NCI-H526 treated with DMSO at 0.1 percent for 48 hours (cell line): ENCODE measurements at places on chromosomes 11 and 22.

DNA sequence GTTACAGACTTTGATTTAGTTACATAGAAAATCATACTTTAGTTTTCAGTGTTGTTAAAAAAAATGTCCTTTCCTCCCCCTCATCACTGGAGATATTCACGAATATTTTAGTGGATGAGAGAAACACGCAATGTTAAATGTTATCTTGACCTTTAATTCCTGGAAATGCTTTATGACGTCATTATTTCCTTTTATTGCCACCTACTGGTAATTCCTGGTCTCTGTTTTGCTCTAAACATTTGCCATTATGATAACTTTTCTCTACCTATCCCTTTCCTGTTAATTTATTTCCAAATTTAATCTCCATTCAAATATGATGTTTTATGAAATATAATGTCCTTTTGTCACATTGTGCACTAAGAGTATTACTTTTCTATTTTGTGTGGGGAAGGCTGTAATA lies 770.6 kb downstream of the FAM181B start:
- no peak for DNase-seq

DNA sequence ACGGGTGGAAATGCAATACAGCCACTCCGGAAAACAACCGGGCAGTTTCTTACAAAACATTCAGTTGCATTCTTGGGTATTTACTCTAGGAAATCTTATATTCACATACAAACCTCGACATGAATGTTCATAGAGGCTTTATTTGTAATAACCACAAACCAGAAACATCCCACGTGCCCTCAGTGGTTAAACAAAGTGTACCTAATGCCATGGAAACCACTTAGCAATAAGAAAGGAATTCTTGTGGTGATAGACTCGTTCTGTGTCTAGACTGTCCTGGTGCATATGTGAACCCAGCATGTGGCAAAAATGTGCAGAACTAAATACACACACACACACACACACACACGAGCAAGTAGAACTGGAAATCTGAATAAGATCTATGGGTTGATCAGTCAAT lies 1073.3 kb downstream of the TBC1D22A start:
- DNase-seq: no peak

GRCh38 chr22:46113910-46114517 lies 36.3 kb upstream of the PPARA start:
- no peak for DNase-seq

- DNase-seq: no peak
These were observed 12.7 kb upstream of the EMID1 start for GRCh38 chr22:29193021-29193420.

DNA sequence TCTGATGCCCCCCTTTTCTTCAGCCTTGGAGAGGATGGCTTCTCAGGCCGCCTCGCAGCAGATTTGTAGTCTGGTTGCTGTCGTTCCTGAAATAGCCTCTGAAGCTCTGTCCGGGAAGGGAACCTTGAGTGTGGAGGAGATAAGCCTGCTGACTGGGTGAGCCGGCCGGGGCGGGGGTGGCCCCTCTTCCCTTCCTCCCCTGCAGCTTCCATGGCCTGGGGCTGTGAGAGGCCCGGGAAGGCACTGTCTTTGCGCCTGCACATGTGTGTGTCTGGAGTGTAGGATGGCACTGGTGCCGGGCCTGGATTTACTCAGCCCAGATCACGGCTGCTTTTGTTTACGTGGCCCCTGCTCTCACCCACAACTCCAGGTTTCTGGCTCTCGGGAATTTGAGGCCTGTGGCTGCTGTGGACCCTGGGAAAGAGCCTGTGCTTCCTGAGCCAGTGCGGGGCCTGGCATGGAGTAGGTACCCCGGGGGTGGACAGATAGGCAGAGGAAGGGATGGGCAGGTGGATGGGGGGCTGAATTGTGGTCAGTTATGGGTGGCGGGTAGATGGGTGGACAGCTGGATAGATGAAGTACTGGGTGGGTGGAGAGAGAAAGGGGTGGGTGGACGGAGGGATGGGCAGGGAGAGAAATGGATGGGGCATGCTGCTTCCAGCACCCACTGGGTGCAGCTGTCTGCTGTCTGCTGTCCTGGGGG lies 16.6 kb downstream of the KCNQ1 start:
- no peak for DNase-seq

DNA sequence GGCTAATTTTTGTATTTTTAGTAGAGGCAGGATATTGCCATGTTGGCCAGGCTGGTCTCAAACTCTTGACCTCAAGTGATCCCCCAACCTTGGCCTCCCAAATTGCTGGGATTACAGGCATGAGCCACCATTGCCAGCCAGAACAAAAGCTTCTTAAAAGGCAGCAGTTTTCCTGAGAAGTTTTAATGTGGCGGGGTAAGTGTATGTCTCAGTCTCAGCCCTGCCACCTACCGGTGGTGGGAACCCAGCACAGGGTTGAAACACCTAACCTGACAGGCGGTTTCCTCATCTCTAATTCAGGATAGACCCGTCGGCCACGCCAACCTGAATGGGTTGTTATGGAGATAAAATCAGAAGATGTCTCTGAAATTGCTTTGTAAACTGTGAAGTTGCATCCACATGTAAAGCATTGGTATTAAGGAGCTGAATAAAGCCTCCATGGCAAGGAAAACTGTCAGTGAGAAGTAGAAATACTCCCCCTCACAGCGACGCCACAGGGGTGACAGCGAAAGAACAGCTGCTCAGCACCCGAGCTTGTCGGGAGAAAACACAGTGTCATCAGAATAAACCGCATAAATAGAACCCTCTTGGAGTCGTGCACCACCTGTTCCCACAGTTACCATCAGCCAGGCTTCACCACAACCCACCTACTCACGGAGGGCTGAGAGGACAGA lies 165.9 kb upstream of the NCAM1 start:
- peak; percentile 55 for DNase-seq

- no peak for DNase-seq
These were observed 106.6 kb downstream of the EMSY start for GRCh38 chr11:76551400-76551799.

GRCh38 chr22:49934160-49934890 lies 15.9 kb downstream of the CRELD2 start:
- no peak for DNase-seq

DNA sequence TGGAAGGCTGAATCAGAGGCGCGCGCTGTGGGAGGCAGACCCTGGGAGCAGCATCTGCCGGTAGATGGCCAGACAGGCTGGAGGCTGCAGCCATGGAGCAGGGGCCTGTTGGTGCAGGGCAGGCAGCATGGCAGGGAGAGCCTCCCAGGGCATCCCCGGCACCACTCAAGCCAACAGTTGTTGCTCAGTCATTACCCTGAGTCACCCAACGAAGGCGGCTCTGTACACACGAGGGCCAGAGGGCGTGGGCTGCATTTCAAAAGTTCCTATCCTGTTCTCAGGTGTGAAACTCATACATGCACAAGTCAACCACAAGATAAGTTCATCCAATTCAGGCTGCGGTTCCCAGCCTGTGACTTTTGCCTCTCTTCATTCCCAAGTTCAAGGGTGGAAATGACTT lies 2.6 kb downstream of the ANO1 start:
- no peak for DNase-seq

DNA sequence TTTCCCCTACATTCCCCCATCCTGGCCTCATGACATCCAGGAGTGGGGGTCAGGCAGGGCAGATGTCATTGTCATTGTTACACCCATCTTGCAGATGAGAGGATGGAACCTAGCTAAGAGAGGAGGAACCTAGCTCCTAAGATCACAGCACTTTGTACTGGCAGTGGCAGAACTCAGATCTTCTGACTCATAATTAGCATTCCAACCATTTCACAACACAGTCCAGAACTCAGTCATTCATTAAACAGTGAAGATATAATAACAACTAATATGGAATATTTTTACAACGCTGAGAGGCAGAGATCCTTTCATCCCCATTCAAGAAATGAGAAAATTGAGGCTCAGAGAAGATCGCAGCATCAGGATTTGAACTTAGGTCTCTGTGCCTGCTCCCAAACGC lies 127.8 kb downstream of the CHST1 start:
- no peak for DNase-seq

GRCh38 chr11:117378976-117379865 lies 51.6 kb downstream of the CEP164 start:
- no peak for DNase-seq

DNA sequence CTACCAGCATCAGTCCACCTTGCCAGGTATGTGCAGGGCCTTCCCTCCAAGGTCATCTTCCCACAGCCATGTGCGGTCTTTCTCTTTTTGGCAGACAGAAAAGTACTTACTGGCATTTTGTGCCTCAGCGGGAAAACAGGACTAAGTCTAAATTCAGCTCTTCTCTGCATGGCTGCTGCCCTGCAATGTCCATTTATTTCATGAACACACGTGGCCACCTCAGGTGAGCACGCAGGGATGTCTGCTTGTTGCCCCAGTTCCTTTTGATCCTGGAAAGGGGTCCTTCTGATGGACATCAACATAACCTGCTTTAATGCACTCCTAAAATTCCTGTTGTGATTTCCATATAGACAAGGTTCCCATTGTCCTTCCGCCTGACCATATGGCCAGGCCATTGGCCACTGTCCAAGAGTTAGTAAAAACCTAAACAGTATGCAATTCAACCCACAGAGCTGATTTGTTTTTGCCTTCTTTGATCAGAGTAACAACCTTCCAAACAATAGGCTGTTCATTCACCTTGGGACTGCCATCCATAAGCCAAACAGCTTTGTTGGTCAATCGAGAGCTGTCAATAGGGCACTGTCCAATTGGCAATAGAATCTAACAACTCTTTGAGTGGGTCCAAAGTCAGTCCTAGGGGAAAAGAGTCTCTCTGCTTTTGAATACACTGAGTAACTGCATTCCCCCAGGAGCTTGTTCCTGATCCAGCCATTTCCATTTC lies 5.9 kb downstream of the TREH start:
- DNase-seq: no peak

DNA sequence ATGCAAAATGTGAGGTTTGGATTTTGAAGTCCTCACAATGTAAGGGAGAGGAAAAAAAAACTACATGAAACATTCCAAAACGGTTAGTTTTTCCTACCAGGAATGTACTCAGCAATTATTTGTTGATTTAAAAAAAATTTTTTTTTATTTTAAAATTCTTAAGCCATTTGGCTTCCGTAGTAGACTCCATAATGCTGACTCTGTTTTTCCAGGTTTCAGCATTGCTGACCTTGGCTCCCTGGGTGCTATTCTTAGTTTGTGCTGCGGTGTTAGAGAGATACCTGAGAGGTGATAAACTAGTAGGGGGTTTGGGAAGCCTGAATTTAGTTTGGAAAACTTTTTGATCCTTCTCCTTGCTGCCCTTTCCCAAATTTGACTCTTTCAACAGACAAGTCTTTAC lies 10.6 kb downstream of the STT3A start:
- DNase-seq: no peak

DNA sequence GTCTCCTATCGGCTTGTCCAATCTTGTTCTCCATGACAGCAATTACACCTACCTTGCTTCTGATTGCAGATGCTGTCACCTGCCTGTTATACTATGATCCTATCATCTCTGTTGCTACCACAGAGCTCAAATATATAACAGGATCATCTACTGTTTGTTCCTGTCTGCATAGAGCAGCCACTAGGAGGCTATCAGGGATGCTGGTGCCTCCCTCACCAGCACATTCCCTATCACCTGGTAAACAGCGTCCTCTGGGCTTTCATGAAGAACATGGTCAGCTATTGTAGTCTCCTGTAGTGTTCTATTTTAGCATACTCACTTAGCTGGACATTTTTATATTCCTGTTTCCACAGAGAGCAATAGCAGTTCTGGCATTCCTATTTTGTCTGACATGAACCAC lies 87.8 kb upstream of the FAT3 start:
- peak; percentile 41 for DNase-seq

GRCh38 chr11:109864151-109864661 lies 229.0 kb upstream of the ZC3H12C start:
- DNase-seq: no peak

DNA sequence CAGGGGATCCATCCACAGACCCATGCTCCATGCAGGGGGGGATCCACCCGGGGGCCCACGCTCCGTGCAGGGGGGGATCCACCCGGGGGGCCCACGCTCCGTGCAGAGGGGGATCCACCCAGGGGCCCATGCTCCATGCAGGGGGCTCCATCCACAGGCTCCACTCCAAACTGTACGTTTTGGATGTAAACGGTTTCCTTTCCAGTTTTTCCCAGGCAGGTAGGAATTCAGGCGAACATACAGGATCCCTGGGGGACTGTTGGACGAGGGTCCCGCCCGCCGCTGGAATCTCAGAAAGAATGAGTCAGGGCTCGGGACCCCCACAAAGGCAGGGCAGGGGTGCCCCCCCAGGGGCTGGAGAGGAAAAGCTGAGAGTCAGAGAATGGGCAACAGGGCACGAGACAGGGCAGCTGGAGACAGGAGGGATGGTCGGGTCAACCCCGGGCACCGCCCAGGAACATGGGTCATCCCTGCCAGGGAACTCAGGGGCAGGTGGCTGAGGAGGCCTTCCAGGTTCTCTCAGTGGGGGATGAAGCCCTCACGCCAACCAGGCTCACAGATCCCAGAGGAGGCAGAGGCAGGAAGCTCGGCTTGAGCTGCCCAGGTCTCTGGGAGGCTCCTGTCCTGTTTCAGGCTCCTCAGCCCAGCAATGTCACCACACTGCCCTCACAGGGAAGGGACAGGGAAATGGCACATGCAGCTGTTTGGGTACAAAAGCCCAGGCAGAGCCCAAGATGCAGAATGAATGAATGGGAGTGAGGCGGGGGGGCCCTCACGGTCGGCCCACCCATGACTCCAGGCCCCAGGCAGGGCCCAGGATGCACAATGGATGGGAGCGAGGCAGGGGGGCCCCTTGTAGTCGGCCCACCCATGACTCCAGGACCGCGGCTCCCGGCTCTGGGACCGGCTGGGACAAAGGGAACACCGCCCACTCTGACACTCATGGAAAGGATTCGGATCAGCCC lies 200.2 kb downstream of the BRD1 start:
- no peak for DNase-seq

DNA sequence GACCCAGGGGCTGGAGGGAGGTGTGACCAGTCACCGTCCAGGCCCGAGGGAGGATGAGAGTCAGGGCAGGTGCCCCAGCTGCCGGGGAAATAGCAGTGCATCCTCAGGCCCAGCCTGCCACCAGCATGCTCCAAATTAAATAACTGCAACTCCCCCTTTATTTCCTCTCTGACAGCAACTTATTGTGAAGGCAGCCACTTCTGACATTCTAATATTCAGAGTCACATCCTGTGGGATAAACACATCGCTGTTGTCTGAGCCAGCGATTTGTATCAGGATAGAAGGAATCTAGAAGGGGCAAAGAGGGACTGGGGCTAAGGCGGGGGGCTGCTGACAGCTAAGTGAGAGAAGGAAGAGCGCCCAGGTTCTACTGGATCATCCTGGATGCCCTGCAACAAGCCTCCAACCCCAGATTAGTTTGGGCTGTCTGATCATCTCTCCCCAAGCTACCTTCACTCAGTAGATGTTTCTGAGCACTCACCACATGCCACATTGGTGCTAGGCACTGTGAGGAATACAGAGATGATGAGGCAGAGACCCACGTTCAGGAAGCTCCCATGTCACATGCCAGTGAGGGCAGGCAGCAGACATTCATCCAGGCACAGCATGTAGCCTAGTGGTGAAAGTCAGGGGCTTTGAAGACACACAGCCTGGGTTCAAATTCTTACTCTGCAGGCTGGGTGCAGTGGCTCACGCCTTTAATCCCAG lies 214.1 kb downstream of the BUD13 start:
- DNase-seq: no peak

- no peak for DNase-seq
These were observed 207.0 kb downstream of the TBC1D22A start for GRCh38 chr22:46969491-46969890.

- no peak for DNase-seq
These were observed 96.9 kb downstream of the TRMU start for GRCh38 chr22:46432164-46433068.

- DNase-seq: no peak
These were observed 6.5 kb downstream of the GAL start for GRCh38 chr11:68690671-68691401.

GRCh38 chr22:43925433-43926348 lies 2.1 kb downstream of the PNPLA3 start:
- DNase-seq: no peak
